ENCODE measurements at places on chromosomes 1 and 21.

DNA sequence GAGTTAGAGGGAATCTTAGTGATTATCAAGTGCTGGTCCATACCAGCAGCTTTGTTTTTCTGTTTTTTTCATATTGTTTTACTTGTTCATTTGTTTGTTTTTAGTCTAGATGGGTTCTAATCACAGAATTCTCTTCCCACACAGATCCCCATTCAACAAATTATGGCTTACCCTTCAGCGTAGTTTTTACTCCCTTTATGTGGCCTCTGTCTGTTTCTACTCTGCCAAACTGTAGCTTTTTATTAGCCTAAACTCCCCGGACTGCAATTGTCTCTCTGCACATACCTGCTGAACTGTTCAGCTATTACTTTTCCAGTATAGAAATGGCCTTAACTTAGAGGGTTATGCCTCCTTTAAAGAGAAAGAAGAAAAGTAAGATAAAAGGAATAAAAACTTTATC is 348.5 kb downstream of the TGFB2 start:
- DNase-seq: no peak

DNA sequence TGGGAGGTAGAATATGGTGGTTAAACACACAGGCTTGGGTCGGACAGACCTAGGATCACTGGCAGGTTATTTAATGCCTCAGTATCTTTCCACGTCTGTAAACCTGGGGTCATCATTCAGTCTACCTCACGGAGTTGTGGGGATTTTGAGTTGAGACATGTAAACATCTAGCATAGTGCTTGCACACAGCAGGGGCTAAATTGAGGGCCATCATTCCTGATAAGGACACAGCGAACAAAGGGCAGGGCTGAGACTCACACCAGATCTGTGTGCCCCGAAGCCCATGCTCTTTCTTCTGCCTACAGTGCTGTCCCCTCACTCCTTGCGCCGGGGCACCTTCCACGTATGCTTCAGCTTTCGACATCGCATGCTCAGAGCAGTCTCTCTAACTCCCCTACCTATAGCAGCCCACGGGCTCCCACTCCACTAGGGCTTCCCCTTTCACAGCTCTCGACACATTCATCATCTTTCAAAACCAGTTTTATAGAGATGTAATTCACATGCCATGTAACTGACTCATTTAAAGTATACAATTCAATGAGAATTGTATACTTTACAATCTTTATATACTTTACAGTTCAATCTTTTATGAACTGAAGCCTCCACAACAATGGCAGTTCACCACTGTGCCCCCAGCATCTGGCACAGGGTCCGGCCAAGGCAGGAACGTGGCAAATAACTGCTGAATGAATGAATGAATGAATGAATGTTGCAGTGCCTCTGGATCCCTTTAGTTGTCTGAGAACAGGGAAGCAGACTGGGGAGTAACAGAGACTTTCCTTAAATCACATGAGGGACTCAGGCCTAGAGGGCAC is 48.0 kb downstream of the GPR161 start:
- no peak for DNase-seq

DNA sequence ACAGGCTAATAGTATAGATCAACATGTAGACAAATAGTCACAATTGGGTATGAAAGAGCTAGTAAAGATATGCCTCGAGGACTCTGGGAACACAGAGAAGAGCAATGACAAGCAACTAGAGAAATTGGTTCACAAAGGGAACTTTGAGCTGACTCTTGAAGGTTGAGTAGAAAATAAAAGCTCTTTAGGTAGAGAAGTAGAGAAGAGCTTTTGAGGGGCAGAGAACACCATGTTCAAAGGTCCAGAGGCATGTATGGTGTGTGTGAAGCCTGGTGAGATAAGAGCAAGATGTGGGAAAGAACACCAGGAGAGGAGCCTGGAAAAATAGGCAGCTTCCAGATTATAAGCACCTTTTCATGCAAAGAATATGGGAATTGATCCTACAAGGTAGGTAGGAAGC is 109.7 kb upstream of the MAGI3 start:
- no peak for DNase-seq

DNA sequence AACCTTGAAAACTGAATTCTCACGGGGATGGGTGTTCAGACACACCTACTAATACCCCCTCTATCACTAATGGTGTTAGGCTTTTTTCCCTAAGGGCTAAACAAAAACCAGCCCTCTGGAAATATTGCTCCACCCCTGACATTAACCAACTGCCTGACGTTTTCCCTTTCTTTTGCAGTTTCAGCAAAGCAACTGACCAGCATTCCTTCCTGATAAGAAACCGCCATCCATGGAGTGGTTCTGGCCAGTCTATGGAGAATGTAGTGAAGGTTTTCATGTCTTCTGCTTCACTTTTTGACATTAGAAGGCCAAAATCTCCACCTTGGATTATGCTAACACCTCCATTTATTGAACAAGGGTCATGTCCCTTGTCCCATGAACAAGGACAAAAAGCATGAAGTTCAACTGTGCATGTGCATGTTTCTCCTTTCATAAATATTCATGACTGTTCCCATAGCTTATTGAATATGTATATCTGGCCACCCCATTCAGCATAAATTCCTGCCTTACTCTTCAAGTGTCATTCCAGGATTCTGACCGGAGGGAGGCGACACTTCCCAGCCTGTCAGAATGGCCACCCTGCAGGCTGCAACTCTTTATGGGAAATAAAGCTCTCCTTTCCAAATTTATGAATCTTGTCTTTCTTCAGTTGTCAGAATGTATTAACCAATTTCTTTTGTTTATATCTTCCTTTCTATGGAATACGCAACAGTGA is 314.3 kb downstream of the HHIPL2 start:
- no peak for DNase-seq

- peak; percentile 62 for DNase-seq
Measured at GRCh38 chr1:35564037-35564883, 6.7 kb downstream of the NCDN start.

DNA sequence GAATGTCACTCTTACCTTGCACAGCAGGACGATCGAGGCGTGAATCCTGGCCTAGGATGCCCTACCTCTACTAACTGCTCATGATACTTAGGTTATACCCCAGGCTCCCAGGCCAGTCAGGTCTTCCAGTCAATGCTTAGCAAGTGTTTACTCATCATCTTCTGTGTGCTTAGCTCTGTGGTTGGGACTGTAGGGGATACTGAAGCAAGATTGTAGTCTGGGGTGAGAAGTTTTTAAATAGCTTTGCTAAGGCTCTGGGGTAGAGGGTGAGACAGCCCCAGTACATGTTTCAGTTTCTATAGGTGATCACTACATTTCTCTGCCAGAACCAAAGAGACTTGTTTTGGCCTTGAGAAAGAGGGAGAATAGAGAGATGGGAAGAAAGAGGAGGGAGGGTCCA is 250.8 kb upstream of the KIAA0040 start:
- no peak for DNase-seq

- no peak for DNase-seq
Measured at GRCh38 chr1:106910798-106911197, 145.7 kb upstream of the PRMT6 start.

GRCh38 chr1:93716941-93717368 is 35.3 kb upstream of the BCAR3 start:
- no peak for DNase-seq

GRCh38 chr1:231019711-231020110 is 20.3 kb downstream of the FAM89A start:
- DNase-seq: no peak

GRCh38 chr1:186977266-186977957 is 148.7 kb downstream of the PLA2G4A start:
- no peak for DNase-seq

DNA sequence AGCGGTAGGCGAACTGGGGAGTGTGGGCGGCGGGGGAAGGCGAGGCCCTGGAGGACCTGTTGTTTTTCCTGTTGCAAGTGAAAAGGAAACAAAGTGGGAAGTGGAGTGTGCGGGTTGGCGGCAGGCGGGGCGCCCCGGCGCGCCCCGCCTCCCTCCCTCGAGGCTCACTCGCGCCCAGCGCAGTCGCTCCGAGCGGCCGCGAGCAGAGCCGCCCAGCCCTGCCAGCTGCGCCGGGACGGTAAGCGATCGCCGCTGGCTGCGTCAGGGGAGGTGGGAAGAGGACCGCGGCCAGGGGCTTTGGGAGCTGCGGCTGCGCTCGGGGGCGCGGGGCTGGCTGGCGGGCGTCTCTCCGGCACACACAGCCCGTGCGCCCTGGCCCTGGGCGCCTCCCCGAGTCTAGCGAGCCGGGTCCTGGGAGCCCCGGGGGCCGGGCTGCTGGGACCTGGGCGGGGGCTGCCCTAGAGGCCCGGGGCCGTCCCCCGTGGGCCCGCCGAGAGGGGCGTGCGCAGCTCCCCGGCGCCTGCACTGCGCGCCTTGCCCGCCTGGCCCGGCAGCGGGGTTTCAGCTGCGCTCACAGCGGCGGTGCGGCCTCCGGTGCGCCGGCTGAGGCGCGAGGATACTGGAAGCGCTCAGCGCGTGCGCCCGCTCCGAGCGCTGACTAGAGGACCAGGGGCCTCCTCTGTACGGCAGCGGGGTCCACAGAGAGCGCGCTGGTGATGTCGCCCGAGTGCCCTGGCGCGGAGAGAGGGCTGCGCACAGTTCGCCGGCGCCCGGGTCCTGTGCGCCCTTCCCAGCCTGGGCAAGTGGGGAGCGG is at the start of gene PIK3CD:
TSS of gene PIK3CD (plus strand) at position 167 of the 814 bp plus-strand sequence. CDS start 58,725 bp downstream, outside the sequence.
- peak; percentile 50 for DNase-seq

- no peak for DNase-seq
Measured at GRCh38 chr1:119515221-119515620, 8.2 kb downstream of the HSD3B1 start.

DNA sequence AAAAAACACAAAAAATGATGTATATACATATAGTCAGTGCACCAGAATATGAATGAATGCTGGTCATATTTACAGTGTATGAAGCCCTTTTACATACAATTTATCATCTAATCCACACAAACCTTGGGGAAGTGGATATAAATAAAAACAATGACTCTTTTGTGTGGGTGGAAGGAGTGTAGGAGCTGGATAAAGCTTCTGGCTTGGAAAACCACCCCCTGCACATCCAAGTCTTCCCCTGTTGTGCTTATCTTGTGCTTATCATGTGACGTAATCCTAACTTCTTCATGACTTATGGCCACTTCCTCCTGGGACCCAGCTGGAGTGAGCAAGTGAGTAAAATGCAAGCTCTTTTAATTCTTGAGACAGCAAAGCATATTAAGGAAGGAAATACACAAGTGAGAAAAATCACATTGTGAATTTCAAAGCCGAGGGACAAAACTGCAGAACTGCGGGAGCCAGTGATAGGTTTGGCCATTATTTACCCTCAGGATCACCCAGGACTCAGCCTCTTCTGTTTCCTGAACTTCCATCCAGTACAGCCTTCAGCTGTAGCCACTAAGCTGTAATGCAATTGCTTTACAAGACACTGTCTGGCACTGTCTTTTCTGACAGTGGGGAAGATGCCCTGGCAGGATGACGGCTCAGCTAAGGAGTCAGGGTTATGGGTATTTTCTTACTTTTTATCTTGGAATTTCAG is 104.0 kb upstream of the PPM1J start:
- DNase-seq: no peak

DNA sequence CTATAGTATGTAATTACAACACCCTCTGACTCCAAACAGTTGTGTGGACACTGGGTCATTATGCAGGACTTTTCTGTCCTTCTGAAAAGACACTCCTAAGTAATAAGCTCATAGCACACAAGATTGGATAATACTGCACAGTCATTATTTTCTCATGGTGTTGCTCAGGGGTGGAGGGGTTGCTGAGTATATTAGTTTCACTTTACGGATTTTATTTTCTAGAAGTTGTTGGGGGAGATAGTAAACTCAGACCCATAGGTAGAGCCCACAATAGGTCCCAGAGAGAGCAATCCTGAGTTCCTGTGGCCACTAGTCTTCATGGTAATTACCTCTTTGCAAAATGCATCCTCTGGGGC is 53.4 kb downstream of the DUSP10 start:
- no peak for DNase-seq

GRCh38 chr1:91693557-91693956 is 192.4 kb downstream of the TGFBR3 start:
- DNase-seq: no peak

DNA sequence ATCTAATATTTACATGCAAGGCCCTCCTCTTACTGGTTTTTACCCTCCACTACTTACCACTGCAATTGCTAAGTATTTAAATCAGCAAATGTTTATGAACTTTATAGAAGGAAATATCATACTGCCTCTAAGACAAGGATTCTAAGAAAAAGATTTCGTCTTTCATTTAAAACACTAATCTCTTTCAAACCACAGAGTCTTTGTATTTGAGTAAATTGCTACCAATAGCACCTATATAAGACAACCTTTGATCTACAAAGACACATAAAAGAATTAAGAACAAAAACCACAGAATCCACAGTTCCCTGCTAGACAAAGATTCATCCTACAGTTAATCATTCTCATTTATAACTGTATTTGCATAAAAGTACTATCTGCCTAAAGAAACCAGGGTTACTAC is 37.6 kb downstream of the RNF115 start:
- DNase-seq: no peak

DNA sequence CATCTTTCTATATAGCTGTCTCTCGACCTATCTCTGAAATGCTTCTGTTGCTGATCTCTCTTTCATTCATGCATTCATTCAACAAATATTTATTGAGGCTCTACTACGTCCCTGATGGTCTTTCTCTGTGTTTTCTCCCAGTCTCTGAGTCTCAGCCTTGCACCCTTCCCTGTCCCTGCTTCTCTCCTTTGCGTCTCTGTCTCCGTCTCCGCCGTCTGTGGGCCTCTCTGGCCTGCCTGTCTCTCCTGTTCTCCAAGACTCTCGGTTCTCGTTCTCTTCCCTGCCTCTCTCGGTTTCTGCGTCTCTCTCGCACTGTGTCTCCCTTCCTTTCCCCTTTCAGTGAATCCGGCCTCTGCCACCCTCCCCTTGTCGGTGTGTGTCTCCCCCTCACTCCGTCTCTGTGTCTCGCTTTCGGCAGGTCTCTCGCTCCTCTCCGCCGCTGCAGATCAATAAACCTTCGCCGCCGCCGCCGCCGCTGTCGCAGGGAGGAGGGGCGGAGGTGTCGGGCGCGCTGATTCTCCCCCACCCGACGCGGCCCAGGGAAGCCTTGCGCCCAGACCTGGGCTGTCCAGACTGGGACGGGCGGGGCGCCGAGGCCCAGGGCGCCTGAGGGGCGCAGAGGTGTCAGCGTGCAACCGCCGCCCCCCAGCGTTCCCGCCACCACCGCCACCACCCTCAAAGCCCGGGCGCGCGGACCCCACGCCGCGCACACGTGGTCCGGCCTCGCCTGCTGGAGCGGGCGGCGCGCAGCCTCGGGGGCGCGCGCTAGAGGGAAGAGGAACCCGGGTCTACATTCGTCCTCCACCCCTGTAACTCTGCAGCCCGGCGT is 3.0 kb downstream of the EFNA3 start:
- DNase-seq: no peak

DNA sequence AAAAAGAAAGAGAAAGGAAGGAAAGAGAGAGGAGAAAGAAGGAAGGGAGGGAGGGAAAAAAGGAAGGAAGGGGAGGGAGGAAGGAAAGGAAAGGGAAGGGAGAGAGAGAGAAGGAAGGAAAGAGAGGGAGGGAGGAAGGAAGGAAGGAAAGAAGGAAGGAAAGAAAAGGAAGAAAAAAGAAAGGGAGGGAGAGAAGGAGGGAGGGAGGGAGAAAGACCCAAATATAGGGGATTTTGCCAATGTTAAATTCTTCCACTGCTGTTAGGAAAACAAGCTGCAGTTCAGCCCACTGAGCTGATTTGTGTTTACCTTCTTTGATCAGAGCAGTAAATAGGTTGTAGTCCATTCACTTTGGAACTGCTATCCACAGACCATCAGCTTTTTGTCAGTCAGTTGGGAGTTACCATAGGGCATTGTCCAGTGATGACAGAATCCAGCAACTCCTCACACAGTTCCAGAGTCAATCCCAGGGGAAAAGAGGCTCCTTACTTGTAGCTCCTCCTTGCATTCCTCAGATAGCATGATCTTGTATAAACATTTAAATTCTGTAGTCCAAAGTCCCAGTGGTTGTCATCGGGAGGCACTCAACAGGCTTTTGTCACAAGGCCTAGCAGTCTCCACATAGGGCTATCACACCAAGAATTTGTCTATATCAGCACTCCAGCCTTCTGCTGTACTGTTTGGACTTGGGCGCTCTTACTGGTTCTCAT is 13.5 kb upstream of the PPP1R8 start:
- DNase-seq: no peak

All from stimulated activated CD4-positive, alpha-beta T cell treated with anti-CD3 and anti-CD28 coated beads, TNF-alpha, amount 100 ng/mL, for 24 hours (primary cell).